ENCODE measurements at places on chromosomes 4 and X.

GRCh38 chr4:102319594-102319993 is 25.7 kb downstream of the SLC39A8 start:
- no peak for DNase-seq

DNA sequence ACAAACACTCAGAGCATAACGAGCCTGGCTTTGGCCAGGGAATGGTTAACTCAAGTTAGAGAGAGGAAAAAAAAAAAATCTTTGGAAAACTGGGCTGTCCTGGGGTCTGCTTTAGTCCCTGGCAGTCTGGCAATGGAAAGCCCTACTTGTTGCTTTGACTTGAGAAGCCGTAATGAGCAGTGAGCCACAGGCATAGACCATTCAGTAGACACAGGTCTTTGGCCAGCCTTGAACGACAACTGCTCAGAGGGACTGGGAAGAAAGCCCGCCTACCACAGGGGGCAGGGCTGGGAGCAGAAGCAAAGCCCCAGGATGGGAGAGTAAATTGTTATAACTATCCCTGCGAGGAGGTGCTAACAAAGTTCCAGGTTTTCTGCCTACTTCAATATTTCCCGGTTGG is 25.9 kb downstream of the SLC25A43 start:
- no peak for DNase-seq

GRCh38 chr4:40731792-40732245 is 17.9 kb upstream of the NSUN7 start:
- DNase-seq = no peak

DNA sequence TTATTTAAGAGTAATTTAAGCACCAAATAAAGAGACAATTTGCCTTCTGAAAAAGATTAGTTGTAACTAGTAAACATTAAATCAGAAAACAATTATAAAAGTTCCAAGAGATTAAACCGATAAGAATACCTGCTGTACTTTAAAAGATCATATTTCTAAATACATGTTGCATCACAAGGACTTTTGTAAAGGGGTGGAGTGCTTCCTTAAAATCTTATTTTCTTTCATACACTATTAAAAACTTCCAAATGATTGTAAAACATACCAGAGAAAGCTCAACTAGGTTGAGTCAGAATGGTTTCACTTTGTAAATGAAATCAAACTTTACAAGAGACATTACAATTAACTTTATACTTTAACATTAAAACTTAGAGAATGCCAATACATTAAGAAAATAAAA is 41.8 kb downstream of the ACSL4 start:
- DNase-seq = no peak

- no peak for DNase-seq
Measured at GRCh38 chr4:119932277-119932676, 134.4 kb downstream of the MAD2L1 start.

DNA sequence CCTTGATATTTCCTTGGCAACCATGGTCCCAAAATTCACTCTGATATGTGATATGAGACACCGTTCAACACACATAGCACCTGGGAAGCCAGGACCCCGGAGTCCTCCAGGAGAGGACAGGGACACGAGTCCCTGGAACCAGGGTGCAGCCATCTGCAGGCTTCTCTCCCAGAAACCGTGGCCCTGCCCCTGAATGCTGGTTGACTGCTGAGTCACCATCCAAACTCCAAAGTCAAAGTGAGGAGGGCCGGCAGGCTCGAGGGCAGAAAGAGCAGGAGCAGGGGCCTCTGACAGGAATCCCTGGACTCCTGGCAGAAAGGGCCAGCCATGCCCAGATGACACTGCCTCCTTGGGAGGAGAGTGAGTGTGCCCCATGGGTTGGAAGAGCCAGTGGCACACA is 6.9 kb upstream of the PNMA6A start:
- DNase-seq = no peak

GRCh38 chr4:85763202-85763601 is 288.3 kb downstream of the ARHGAP24 start:
- no peak for DNase-seq

GRCh38 chr4:37852376-37852775 is 25.9 kb downstream of the PGM2 start:
- DNase-seq = no peak

GRCh38 chrX:85988353-85988752 is 59.0 kb downstream of the CHM start:
- no peak for DNase-seq

DNA sequence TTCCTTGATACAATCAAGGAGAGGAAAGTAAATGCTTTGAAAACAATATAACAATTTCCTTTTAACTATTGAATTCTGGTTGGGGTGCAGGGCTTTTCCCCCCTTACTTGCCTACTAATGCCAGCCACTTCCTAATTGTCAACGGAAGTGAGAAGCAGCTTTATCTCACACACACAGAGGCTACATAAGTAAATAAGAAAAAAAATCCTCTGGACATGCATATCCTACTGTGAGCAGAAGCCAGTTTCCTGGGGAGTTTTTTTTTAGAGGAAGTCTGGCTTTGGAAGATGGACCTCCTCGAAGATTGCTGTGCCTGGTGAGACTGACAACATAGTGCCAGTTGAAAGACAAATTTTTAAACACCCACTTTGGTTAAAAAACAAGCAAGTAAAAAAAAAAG is 180.6 kb downstream of the OPHN1 start:
- no peak for DNase-seq

DNA sequence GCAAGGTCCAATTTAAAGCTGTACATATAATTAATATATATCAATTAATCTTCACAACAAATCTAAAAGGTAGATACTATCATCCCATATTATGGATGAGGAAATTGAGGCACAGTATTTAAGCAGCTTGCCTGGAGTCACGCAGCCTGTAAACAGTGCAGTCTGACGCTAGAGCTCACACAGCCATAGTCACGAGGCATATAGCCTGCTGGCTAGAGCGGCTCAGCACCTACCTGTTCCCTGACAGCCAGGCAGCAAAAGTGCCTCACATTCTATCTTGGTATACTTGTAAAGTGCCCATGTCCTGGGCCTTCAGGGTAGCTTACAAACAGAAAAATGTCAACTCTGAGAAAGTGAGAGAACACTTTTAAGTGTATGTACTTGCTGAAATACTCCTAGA is 222.6 kb upstream of the NEIL3 start:
- DNase-seq = no peak

DNA sequence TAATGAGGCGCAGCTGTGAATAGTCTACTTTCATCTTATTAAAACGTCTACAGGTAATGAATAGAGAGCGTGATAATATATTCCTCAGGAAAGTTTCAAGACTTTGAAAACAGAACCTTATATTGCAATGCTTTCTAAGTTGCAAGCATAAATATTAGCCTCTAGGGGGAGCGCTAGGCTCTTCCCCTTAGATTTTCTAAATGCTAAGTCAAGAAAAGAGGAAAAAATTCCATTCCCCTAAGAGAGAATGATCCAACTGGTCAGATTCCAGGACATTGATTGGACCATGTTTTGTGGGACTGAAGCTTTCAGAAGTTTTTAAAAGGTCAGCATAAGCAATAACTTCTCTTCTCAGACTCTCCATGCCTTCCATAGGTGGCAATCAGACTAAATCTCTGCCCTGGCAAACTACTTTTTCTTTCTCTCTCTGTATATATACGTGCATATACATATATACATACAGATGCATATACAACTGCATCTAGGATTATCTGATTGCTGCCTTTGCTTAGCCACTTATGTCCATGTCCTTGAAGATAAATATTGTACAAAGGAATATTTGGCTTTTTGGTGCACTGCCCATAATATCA is 492.9 kb downstream of the INPP4B start:
- no peak for DNase-seq

- no peak for DNase-seq
Measured at GRCh38 chr4:37802068-37802666, 24.3 kb upstream of the PGM2 start.

- no peak for DNase-seq
Measured at GRCh38 chrX:20402956-20403355, 136.2 kb upstream of the RPS6KA3 start.

- DNase-seq = no peak
Measured at GRCh38 chrX:65871671-65872311, 168.1 kb downstream of the VSIG4 start.

DNA sequence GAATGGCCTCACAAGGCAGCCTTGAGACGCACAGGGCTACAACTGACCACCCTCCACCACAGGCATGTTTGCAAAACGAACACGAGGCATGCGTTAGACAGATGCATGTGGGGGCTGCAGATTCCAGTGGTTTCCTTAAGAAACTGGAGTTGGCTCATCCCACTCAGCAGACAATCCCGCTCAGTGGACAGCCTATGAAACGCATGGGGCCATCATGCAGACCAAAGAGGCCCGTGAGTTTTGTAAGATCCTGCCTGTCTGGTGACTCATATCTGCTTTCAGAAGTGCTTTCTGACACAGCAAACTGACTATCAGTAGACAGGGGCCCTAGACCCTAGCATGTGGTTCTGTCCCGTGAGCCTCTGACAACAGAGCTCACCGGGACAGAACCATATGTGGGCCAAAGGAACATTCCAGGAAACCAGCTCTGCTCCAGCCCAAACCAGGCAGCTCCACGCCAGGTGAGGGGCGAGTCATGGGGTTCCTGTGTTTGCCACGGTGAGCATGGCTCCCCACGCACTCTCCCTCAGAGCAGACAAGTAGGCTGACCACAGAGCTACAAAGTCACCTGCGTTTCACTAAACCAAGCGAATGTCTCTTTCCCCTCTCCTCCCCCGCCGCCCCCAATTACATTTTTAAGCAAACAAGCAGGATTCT is 74.4 kb downstream of the MTMR1 start:
- DNase-seq = peak; percentile 60

- DNase-seq = no peak
Measured at GRCh38 chr4:145177906-145178538, 2.4 kb downstream of the OTUD4 start.

GRCh38 chr4:139311909-139312308 is 9.6 kb upstream of the NDUFC1 start:
- DNase-seq = no peak

- DNase-seq = no peak
Measured at GRCh38 chr4:65645185-65645584, 25.1 kb downstream of the EPHA5 start.

GRCh38 chr4:148445860-148446330 is 3.7 kb upstream of the NR3C2 start:
- DNase-seq = no peak

GRCh38 chr4:108351791-108352190 is 183.1 kb upstream of the LEF1 start:
- no peak for DNase-seq

DNA sequence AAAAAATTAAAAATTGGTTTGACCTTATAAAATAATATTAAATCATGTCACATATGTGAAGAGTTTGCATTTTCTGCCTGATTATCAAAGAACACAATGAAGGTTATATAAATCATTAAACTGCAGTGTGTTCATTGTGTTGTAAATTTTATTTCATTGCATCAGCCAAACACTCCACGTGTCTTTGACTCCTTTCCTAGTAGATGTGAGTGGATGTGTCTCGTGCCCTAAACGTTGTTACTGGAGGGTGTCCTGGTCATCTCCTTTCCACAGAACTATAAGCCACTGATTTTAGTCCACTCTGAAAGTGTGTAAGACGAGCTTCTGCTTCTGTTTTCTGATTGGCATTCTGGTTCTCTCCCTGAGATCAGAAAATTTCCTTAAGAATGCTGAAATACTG is 127.3 kb downstream of the NDST4 start:
- DNase-seq = no peak

- no peak for DNase-seq
Measured at GRCh38 chrX:32150141-32150540, 1061.2 kb downstream of the DMD start.

DNA sequence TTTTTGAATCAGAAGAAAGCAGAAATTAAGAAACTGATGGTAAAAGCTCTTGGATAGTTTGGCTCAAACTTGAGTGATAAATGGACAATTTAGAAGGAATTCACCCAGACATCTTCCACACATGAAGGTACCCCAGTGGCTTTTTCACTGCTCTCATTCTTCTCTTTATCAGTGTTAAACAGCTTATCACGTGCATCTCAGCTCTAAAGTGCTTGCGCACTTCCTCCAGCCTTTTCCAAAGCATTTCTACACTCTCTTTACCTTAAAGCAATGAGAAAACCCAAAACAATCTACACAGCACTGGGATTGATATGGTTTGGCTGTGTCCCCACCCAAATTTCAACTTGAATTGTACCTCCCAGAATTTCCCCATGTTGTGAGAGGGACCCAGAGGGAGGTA is 509.1 kb upstream of the FAT1 start:
- DNase-seq = no peak

DNA sequence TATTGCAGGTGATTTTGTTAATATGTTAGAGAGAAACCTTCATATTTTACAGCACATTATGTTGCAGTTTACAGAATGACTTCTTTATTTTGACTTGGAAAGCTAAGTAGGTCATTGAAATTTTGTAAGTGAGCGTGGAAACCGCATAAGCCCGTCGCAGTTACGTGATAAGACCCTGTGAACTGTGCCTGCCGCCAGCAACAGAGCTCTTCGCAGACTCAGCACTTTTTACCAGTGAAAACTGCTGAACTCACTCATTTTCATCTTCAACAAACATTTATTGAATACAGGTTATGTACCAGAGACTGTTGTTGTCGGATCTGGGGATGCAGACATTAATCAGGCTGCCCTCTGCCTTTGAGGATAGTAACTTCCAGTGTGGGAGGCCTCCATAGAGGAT is 355.7 kb downstream of the HS3ST1 start:
- DNase-seq = no peak

DNA sequence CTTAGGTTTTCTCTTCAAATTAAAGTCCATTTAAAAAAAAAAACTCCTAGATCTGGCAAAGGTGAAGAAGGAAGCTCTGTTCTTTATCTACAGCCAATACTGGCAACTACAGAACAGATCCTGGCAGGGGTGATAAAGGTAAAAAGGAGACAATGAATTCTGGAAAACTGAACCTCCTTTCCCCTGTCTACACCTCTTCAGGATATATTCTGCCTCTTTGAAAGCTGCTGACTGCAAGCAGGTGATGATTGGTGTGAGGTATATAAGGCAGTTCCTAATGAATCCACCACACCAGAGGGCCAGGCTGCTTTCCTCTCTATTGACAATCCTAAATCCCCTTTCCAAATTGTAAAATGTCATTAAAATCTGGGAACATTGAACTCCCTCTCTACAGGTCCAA is 370.1 kb downstream of the PPP3CA start:
- no peak for DNase-seq

DNA sequence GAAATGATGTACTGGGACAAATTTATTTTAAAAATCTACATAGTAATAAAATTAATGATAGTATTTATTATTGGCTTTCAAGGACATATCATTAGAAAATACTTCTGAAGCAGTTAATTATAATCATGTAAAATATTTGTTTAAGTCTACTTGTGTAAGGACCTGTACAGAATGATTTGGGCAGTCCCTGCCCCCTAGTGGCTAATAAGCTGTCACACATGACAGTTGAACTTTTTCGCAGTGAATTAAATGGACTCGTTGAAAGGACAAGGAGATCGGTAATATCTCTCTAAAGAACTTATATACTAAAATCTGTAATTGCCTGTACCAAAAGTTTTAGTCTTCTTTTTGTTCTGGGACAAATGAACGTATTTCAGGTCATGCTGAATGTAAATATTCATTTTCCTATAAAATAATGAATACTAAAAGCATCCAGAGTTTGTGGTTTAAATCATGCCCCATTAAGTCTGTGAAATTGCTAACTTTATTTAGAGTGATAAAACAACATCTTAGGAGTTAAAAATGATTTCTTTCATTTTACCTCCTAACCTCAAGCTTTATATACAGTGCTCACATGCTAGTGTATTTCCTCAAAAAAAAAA is 13.6 kb downstream of the EXOC1 start:
- DNase-seq = no peak
